HFFc6 (cell line): ENCODE measurements at places on chromosomes 5 and 9.

DNA sequence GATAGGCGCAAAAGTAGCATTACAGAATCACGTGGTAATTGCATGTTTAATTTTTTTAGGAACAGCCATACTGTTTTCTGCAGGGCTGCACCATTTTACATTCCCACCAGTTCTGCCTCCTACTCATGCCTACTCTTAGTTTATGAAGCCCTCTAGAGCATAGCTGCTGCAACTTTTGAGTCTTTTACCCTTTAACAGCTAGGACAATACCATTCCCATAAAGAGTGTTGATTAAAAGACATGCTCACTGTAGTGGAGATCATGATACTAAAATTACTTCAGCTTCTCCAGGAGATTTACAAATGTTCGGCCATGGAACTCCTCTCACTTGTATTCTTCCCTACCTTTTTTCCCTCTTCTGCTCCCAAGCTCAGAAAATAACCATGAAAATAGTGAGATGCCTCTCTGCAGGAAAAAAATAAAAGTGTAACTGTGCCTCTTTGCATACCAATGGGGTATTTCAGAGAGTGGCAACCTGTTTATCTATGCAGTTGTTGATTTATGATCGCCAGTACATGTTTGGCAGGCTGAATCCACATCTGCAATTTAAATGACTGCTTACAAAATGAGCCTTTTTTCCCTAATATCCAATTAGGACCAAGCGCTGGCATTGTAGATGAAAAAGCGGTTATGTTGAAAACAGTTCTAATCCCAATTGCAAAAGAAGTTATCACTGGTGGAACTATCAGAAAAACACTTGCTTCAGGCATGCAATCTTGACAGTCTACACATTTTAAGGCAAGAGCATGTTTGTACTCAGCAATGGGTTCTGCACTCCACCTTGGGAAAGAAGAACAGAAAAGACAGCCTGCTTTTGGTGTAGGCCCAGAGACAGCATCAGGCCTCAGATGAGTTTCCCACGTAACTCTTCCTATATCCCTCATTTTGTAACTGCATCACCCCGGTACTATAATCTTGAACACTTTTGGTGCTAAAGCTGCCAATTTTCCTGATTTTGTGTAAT lies 131.1 kb downstream of the ADAMTSL1 start:
- no peak overlapping the region for H3K4me3 ChIP-seq
- DNase-seq, result no peak
- no peak overlapping the region for H3K27ac ChIP-seq
- H3K36me3 ChIP-seq, result peaks cover 37% of the 10 kb centered on the region
- no peaks in the 10 kb centered on the region for H3K27me3 ChIP-seq

GRCh38 chr5:180043377-180043776 lies 28.2 kb downstream of the RNF130 start:
- H3K4me3 ChIP-seq, result no peak overlapping the region
- no peaks in the 10 kb centered on the region for H3K36me3 ChIP-seq
- no peaks in the 10 kb centered on the region for H3K4me1 ChIP-seq
- no peak overlapping the region for H3K27ac ChIP-seq
- no peak for DNase-seq
- peaks cover 1% of the 10 kb centered on the region for H3K27me3 ChIP-seq

- peak within 1 kb of the TSS; percentile 96 for H3K4me3 ChIP-seq
- peak; percentile 87 for DNase-seq
- H3K4me1 ChIP-seq, result peaks cover 38% of the 10 kb centered on the region
- H3K36me3 ChIP-seq, result peaks cover 3% of the 10 kb centered on the region; the same call in 1 of the 2 replicates
- peak within 1 kb of the TSS; percentile 99 for H3K27ac ChIP-seq
- no peaks in the 10 kb centered on the region for H3K27me3 ChIP-seq
Observed at GRCh38 chr9:130578865-130579737, at the start of gene FUBP3. TSS of gene FUBP3 (plus strand) at chr9:130579577. CDS start at chr9:130579681, 104 bp downstream.

- H3K36me3 ChIP-seq, result no peaks in the 10 kb centered on the region; the same call in 1 of the 2 replicates
- no peaks in the 10 kb centered on the region for H3K27me3 ChIP-seq
- no peak overlapping the region for H3K27ac ChIP-seq
- H3K4me3 ChIP-seq, result no peak overlapping the region
- H3K4me1 ChIP-seq, result no peaks in the 10 kb centered on the region; the same call in 1 of the 2 replicates
Observed at GRCh38 chr5:84260140-84260539, 124.5 kb downstream of the EDIL3 start.

- H3K4me3 ChIP-seq, result peak overlapping the region; percentile 96
- H3K4me1 ChIP-seq, result peaks cover 84% of the 10 kb centered on the region
- peak overlapping the region; percentile 79 for H3K27ac ChIP-seq
- peaks cover 28% of the 10 kb centered on the region for H3K36me3 ChIP-seq
- peak; percentile 59 for DNase-seq
- no peaks in the 10 kb centered on the region for H3K27me3 ChIP-seq
Observed at GRCh38 chr9:18474783-18475182, 830 bp downstream of the ADAMTSL1 start.

DNA sequence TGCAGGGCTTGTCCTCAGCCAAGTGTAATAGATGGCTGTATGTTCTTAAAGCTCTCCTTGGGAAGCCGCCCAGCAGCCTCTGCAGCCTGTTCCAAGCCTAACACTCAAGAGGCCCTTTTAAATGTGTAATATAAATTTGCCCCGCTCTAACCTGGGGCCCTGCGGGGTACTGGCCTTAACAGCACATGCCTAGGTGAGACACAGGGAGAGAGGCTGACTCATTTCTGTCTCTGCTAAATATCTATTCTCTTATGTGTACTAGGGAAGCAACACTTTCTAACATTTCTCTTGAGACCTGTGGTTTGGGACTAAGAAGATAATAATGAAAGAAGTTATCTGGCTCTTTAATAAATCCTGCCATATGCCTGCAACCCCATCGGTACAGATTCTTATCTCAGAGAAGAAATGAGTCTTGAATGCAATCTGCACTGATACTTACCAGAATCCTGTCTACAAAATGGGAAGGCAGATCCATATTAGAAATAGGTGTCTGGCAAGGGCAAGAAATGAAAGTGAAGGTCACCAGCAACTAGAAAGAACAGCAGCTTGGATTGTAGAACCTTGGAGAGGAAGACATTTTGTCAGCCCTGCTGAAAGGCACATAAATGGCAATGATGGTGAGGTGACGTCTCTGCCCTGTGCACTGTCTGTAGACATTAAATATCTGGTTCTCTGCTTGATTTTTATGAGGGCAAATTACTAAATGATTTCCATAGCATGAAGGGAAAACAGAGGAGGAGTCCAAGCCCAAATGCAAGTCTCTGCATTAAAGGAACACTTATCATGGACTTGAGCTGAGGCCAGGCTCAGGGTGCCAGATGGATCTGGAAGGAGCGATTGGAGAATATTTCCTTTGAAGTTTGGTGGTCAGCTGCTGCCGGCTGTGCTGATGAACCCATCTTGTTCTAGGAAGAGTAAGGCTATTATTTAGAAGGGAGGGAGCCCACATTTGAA lies 14.5 kb upstream of the TGFBI start:
- H3K4me1 ChIP-seq, result peaks cover 91% of the 10 kb centered on the region
- H3K27me3 ChIP-seq, result no peaks in the 10 kb centered on the region
- peaks cover 4% of the 10 kb centered on the region; the same call in 1 of the 2 replicates for H3K36me3 ChIP-seq
- peak overlapping the region; percentile 60 for H3K4me3 ChIP-seq
- DNase-seq, result peak; percentile 40
